ENCODE measurements at places on chromosomes 16 and 17.

DNA sequence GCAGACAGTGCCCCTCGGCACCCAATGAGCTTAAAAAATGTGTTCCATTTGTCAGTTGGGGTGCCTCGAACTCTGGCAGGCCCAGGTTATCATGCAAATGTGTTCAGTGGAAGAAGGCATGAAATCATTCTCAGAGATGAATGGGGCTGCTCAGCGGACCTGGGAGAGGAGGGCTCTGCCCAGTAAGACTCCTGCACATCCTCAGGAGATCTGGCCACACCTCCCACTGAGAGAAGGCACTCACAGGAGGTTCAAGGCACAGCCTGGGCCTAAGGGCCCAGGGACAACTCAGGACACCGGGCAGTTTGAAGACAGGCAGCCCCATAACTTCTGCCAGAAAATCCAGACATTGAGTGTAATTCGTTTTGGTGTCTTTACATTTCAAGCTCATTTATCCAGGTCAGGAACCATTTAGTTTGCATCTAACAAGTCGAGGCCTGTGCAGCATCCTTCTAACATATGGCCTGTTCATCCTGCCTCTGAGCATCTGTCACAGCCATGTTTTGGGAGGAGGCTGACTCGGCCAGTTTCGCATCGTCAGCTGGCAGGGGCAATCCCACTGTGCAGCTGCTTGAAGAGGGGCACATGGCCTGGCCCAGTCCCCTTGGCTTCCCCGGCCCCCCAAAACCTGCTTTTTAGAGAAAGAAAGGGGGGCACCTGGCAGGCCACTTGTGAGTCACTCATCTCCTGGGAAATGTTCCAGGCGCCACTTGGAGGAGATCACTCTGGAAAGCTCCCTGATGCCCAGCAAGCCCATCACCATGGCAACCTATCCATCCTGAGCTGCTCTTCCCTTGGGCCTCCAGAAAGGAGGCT, 31.2 kb upstream of the BCAR1 start:
- no peak for DNase-seq

DNA sequence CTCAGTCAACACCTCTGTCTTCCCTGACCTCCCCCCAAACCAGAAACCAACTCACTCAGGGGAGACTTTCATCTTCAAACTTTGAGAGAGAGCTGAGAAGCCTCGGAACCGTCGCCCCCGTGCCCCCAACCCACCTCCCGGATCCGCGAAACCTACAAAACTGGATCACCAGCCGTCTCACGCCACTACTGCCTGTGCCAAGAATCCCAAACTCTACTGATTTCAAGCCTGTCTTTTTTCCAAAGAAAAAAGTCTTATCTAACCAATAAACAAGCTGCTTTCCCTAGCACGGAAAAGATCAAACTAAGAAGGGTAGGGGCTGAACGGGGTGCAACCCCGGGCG, 2.0 kb downstream of the AXIN2 start:
- DNase-seq, result no peak

GRCh38 chr17:69443138-69443537, 28.6 kb downstream of the MAP2K6 start:
- no peak for DNase-seq

- no peak for DNase-seq
These were observed 79.9 kb downstream of the TMEM100 start for GRCh38 chr17:55642741-55643140.
